ENCODE measurements at places on chromosomes 4 and X.

- no peak for DNase-seq
These were observed 39.9 kb downstream of the DCX start for GRCh38 chrX:111372086-111372485.

DNA sequence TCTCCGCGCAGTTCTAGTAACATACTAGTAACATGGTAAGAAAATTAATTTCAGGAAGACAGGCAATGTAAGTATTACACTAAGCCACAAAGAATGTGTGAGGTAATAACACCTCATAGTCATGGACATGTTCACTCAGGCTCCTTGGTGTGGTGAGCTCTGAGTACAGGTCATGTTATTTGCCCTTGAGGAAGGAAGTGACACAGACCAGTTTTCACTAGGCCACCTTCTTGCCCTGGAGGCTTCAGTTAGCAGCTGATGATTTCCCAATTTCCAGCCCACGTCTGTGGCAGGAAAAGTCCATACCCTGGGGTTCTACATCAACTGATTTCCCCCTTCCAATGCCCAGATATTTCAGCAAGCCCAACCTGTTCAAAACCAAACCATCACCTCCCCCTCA, 6.7 kb downstream of the APOO start:
- DNase-seq = no peak

DNA sequence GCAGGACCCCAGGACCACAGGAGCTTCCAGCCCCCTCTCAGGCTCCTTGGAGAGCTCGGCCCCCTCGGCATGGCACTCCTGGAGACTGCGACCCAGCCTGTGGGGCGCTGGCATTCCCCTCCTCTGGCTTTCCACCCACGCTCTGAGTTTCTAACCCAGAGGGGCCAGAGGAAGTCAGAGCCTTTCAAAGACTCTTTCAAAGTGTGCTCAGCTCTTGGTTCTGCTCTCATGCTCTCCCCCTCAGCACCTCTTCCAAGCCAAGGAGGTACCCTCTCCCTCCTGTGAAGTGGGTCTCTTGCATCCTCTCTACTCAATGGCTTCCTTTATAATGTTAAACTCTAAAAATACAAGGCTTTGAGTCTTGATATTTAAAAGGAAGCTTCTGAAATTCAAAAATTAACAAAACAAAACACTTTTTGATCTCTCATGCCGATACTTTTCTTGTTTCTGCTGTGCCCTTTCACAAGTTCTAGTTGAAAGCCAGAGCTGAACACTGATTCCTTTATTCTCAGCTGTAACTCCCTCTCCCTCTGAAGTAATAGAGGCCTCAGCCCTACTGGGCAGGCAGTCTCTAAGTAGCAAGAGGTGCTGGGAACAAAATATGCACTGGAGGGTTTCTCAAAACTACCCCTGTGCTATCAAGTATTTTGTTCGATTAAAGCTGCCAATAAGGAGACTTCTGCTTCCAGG, 82.8 kb downstream of the NAT8L start:
- DNase-seq = no peak

GRCh38 chr4:6568689-6569332, 6.2 kb upstream of the MAN2B2 start:
- no peak for DNase-seq

GRCh38 chr4:40822420-40823166, 72.8 kb downstream of the NSUN7 start:
- DNase-seq = no peak

GRCh38 chr4:157824021-157824420, 348.8 kb downstream of the GASK1B start:
- DNase-seq = no peak

DNA sequence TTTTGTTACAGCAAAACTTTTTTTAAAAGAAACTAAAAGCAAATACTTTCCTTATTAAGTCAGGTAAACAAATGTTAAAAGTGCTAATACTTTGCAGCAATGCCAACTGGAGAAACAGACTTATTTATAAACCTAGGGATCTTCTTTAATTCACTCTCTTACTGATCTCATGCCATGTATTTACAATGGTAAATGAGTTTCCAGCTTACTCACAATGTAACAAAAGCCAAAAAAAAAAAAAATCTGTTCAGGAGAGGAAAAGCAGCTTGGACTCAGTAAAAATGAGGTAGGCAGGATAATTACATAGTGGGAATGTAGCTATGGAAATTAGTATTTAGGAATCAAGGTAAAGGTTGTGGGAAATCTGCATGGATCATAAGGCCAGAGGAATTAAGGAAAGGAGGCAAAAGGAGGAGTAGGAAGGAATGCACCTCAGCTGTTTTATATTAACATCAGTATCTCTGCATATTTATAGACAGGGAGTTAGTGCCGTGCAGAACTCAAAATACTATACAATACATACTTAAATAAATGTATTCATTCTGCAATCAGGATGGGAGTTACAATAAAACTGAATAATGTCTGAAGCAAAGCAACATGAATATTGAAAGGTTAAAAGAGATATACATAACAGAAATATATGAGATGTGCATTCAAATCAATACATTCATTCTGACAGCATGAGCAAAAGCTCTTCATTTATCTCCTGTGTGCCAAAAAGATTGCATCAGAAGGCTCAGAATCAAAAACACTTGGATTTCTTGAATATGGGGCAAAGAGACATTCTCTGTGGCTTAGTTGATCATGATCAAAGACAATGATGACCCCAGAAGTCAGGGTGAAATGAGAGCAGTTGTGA, 57.9 kb upstream of the ETNPPL start:
- no peak for DNase-seq

DNA sequence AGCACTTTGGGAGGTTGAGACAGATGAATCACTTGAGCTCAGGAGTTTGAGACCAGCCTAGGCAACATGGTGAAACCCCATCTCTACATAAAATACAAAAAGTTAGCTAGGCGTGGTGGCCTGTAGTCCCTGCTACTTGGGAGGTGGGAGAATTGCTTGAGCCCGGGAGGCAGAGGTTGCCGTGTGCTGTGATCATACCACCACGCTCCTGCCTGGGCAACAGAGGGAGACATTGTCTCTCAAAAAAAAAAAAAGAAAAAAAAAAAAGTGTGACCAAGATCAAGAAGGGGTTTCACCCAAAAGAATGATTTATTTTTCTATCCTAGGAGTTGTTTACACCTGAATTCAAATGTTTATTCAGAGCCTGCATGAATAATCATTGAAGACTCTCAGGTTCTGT, 572.4 kb upstream of the GALNT7 start:
- DNase-seq = no peak

GRCh38 chrX:132200976-132201375, 18.3 kb downstream of the RAP2C start:
- no peak for DNase-seq

GRCh38 chr4:22762548-22762947, 69.8 kb downstream of the GBA3 start:
- no peak for DNase-seq

- no peak for DNase-seq
These were observed 21.0 kb upstream of the EFNB1 start for GRCh38 chrX:68807818-68808217.

GRCh38 chr4:82667761-82668480, 106.1 kb upstream of the TMEM150C start:
- DNase-seq = no peak

DNA sequence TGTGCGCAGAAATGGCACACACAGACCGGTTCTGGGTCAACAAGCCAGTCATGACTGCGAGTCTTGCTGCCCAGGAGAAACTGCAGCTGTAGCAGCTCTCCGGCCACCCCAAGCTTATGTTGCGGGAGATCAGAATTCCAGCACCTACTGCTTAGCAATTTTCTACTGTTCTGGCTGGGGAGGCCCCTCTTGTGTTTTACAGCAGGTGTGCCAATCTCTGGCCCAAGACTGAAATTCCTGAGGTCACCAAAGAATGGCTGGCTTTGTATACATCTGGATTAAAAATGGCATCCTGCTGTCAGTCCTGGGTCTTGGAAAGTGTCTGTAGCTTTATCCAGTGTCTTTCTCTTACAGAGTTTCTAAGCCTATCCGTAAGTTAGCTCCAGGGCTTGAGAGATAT, 68.9 kb upstream of the TRAM1L1 start:
- DNase-seq = no peak

- DNase-seq = no peak
These were observed 1351.6 kb upstream of the PABPC4L start for GRCh38 chr4:135553213-135553612.

- no peak for DNase-seq
These were observed 34.0 kb upstream of the PLAC1 start for GRCh38 chrX:134692233-134692632.

GRCh38 chr4:15479913-15480185, 10.2 kb downstream of the CC2D2A start:
- no peak for DNase-seq

DNA sequence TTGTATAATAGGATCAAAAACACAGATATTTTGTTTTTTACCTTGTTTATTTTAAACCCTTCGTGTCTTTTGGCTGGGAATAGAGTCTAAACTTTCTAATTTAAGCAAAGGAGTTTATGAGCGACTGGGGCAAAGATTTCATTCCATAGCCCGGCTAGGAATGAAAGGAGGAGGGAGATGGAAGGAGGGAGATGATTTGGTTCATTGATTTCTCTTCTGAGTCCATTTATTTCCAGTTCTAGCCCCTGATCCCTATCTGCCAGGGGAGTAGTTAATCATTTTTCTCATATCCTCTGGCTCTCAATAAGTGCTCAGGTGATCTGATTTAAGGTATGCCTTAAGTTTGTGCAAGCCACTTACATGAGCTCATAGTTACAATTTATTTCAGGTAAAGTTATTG, 120.0 kb downstream of the SPRY1 start:
- no peak for DNase-seq

DNA sequence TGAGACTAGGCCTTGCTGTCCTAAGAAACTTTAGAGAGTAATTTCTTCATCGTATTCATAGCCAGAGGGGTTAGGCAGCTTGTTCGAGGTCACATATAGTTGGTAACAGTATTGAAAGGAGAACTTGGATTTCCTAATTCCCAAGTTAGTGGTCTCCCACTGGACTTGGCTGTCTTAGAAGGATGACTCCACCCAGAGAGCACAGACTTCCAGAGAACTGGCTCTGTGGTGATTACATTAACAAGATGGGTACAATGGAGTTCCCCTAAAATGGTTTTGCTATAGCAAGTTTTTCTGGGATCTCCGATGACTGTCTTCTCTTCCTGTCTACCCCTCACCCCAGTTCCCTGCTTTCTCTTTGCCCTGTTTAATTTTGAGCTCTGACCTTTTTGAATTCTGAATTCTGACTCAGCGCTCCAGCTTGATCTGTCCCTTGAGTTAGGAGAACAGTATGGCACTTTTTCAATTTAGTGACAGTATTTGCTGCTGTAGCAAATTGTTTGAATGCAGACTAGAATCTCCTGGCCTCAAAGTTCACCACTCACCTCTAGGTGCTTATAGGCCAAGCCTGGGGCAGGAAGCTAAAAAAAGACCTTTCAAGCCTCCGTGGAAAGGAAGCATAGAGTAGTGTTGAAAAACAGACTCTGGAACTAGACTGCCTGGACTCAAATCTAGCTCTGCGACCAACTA, 6.9 kb downstream of the MSN start:
- no peak for DNase-seq

DNA sequence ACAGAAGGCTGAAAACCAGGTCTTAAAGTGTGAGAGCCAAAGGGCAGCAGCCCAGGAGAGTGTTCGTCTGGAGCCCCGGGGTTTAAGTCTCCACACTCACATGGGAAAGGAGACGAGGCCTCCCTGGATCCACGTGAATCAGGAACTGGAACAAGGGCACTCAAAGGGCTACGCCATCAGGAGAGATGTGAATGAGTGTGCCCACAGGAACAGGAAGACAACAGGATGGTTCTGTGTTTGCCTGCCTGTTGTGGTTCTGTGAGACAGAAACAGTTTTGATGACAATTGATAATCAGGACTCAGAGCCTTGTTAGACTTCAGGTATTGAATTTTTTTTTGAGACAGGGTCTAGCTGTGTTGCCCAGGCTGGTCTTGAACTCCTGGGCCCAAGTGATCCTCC, 4.9 kb upstream of the CTBP1 start:
- no peak for DNase-seq

DNA sequence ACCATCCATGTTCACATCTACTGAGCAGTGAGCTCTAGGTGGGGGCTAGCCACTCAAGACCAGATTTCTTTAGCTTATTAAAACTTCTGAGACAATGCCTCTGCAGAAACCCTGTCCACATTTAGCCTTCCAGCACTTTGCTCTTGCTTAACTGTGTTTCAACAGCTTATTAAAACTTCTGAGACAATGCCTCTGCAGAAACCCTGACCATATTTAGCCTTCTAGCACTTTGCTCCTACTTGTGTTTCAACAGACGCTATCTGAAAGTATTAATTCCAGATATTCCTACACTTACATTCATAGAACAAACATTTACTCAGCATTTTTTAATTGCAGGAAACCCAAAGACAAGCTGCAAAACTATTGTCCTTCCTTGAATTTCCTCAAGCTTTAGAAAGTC, 91.9 kb downstream of the SEL1L3 start:
- DNase-seq = no peak

DNA sequence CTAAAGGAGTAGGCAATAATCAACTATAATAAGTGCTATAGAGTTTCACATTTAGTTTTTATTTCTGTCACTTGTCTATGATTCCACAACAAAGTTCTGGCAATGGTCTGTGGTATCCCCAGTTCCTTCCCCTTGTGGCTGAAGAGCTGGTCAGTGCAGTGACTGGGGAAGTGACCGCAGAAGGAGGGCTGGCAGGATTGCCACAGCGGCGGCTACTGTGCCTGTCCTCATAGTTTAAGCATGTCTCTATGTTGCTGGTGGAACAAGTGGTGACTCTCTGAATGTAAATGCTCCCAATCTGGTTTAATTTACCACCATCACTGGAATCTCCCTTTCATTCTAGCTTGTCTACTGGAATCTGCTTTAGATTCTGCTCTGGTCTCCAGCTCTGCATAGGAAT, 170.6 kb upstream of the GK2 start:
- DNase-seq = no peak

DNA sequence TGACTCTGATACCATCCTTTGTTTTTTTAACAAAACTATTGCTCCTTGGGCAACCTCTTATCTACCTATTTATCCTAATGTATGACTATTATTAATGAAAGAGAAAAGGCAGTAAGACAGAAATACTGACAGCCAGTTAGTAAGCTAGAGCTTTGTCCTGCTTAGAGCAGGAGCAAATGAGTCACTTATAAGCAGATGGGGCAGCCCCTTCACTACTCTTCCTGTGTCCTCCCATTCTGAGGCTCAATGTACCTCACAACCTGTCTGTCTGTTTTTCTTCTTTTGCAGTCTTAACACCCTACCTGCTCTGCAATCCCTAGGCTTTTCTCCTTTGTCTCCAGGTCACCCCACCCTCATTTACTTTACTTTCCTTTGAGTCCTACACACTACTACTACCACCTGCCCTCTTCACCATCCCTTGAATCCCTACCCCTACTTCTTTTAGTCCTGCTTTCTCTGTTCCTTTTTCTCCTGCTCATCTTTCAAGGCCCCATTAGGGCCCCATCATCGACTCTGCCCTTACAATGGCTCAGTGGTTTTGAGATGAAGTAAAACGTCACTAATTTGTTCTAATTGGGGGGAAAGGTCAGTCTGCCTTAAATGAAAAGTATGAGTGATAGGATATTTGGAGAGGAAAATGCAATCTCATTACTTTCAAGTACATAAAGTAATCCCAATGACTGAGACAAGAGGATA, 294.3 kb downstream of the GUCY2F start:
- no peak for DNase-seq
